Activated CD8-positive, alpha-beta memory T cell treated with anti-CD3 and anti-CD28 coated beads, Interleukin-2, amount 50 U/mL, for 48 hours (primary cell): ENCODE measurements at places on chromosomes 12 and 14.

GRCh38 chr12:54211920-54212319 lies 23.1 kb upstream of the SMUG1 start:
- DNase-seq: no peak

DNA sequence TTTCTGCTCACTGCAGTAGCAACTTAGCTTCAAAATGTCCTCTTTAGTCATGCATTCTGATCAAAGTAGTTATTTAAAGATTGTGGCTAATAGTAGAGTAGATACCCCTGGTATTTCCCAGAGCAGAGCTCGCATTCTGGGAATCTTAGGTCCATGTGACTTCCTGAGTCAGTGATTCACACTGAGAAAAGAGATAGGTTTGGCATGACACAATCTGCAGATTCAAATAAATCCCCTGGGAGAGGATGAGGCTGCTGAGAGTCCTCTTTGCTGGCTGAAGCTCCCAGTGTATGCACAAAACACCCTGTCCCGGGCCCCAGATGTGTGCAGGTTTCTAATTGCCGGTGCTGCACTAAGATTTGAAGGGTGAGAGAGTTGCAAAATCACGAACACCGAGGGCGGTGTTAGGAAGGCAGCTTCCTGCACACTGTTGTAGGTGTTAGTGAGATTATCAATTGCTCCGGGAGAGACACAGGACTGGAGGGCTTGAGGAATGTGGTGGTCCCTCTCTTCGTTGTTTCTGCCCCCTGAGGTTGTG lies 233.2 kb downstream of the NRXN3 start:
- no peak for DNase-seq

- no peak for DNase-seq
Measured at GRCh38 chr12:42791399-42791798, 201.9 kb upstream of the PRICKLE1 start.

DNA sequence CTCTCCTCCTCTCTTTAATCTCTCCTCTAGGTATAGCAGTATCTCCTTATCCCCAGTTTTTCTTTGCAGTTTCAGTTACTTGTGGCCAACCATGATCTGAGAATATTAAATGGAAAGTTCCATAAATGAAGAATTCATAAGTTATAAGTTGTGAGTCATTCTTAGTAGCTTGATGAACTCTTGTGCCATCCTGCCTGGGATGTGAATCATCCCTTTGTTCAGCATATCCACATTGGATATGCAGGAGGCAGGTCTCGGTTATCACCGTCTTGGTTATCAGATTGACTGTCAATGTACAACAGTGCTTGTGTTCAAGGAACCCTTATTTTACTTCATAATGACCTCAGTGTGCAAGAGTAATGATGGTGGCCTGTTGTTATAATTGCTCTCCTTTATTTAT lies 134.0 kb downstream of the TMEM117 start:
- DNase-seq: no peak

GRCh38 chr14:51382506-51382905 lies 142.5 kb downstream of the TMX1 start:
- DNase-seq: no peak

- no peak for DNase-seq
Measured at GRCh38 chr14:82422230-82422629, 888.6 kb upstream of the SEL1L start.
